ENCODE measurements at places on chromosomes 4 and X.

DNA sequence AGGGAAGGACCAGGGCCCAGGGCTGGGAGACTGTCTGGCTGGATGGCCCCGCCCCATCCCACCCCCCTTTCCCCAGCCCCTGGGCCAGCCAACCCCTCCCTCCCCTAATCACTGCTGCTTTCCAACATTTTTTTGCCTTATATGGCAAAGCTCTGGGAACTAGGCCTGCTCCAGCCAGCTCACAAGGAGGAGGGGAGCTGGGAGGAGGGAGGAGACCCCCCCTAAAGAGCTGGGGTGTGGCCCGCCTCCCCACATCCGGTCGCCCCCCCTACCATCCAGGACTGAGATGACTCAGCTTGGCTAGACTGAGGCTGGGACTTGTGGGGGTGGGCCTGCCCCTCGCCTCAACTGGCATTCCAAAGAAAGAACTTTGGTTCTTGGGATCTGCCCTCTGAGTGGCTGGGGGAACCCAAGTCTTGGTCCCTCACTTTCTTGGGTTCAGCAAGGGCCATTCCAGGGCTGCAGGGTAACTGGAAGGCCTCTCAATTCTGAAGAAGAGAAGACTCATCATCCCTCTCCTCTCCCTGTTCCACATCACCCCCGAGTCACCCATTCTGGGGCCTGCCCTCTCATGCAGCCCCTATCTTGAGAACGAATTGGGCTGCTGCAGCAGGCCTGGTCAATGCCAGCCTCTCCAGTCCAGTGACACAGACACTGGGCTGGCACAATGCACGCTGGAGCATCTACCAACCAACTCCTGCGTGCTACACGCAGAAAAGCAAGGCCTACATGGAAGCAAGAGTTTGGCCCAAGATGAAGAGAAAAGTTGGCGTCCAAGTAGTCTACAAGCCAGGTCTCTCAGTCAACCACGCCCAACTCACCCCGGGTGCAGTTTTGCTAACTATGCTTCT, 4.8 kb downstream of the FLNA start:
- peak; percentile 64 for DNase-seq

- DNase-seq = no peak
Observed at GRCh38 chr4:93788712-93789111, 39.8 kb upstream of the ATOH1 start.

DNA sequence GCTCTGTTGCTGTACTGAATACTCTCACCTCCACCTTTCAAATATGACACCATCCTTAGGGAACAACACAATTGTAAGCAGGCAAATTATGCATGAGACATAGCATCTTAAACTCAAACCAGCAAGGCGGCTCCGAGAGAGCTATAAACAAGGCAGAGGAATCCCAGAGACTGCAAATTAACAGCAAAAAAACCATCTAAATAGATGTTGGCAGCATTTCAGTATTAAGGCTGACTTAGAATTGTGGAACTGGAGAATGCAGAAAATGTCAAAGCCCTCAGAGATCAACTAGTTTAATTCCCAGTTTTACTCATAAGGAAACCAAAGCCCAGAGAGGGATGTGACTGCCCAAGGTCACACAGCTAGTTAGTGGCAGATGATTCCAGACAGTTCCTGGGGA, 37.2 kb upstream of the SPANXC start:
- DNase-seq = no peak

DNA sequence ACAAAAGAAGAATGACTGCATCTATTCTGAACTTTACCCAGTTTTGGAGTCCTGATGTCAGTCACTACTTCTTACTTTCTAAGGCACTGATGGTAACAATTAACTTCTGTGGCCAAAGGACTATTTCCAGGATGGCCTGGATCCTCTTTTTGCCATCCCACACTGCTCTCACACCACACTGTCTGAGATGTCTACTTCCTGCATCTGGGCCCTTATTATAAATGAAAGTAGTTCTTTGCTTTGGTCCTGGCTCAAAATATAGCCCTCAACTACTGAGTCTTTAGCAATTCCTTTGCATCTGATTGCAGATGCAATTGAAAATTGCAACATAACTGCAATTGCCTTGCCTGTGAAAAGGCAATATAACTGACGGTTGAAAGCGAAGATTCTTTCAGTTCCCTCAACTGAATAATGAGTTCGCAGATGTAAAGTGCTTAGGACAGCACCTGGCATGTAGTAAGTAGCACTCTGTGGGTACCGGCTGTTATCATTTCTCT, 44.2 kb downstream of the COQ2 start:
- no peak for DNase-seq

DNA sequence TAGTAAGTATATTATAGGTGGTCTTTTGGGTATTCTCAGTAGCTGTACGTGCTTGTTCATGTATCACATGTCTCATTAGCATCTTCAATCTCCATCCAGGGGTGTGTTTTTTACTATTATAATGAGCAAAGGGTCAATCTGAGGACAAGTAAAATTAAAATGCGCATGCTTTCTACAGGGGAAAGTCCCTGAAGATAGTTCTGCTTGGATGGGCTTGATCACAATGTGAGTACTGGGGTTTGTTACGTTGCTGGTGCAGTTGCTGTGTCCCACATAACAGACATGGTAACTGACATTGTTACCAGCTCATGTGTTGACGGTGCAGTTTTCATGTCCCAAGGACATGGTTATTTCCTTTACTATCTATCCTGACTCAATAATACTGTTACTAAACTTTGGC, 65.9 kb downstream of the UCHL1 start:
- no peak for DNase-seq

- DNase-seq = no peak
Observed at GRCh38 chr4:142130666-142131065, 494.3 kb downstream of the IL15 start.

Data from stimulated activated CD4-positive, alpha-beta T cell treated with anti-CD3 and anti-CD28 coated beads, TNF-alpha, amount 100 ng/mL, for 1 hour (primary cell).